ENCODE measurements at places on chromosomes 7 and 10. TPM values are rescaled to one million over a fixed set of nuclear protein-coding genes. Genes with fewer than 3 reads are reported as not detected.

DNA sequence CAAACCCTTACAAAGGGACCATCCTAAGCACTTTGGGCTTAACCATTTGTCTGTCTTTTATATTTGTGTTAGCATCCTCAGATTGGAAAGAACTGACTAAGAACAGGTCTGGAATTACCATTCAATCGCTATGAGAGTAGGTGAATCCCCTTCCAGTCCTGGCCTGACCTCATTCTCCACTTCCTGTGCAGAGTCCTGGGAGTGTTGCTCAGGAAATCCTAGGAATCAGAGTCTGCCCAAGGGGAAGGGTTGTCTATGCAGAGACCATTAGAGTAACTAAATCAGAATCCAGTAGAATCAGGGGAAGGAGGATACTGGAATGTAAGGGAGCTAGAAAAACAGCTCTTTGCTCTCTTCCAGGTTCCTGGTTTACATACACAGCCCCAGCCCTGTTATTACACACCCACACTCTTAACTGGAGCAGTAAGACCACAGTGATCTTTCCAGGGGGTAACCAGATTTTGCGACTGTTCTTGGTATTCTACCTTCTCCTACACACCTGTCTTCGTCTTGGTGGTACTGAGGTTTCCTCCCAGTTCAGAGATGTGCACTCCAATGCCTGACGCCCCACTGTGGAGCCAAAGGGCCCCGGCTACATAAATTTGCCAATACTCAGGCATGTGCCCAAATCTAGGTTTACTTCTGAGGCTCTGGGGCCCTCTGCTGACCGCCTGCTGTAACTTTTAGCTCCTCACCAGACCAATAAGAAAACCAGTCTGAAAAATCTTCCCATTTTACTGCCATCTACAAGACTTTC is 103.7 kb downstream of the RNF216 start:
- DNase-seq, result no peak

The ST8SIA6 gene
- 1.3 TPM for polyA plus RNA-seq

The NRCAM gene
- 20.5 TPM for polyA plus RNA-seq

GRCh38 chr10:73634421-73634820 is 6.9 kb downstream of the MYOZ1 start:
- no peak for DNase-seq

The MYPN gene
- 0.07 TPM for polyA plus RNA-seq

All from right renal pelvis (tissue), 4 donors.